ENCODE measurements at places on chromosomes 6 and 20.

DNA sequence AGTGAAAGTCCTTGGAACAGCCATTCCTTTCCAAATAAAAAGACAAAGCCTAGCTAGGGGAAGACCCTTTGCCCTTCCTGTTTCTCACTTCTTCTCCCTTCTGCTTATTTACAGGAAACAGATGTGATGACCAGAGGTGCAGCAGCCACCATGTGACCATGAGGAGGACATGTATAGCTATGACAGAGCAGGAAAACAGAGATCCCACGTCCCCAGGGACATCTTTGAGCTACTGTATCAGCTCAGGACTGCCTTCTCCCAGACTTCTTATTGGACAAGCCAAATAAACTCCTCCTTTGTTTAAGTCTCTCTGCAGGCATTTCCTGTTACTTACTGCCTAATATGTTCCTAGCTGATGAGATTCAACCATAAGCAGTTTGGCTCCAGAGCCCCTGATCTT, 133.1 kb upstream of the MLN start:
- DNase-seq = no peak

- no peak for DNase-seq
These were observed 36.7 kb downstream of the POU3F2 start for GRCh38 chr6:98871057-98871456.

DNA sequence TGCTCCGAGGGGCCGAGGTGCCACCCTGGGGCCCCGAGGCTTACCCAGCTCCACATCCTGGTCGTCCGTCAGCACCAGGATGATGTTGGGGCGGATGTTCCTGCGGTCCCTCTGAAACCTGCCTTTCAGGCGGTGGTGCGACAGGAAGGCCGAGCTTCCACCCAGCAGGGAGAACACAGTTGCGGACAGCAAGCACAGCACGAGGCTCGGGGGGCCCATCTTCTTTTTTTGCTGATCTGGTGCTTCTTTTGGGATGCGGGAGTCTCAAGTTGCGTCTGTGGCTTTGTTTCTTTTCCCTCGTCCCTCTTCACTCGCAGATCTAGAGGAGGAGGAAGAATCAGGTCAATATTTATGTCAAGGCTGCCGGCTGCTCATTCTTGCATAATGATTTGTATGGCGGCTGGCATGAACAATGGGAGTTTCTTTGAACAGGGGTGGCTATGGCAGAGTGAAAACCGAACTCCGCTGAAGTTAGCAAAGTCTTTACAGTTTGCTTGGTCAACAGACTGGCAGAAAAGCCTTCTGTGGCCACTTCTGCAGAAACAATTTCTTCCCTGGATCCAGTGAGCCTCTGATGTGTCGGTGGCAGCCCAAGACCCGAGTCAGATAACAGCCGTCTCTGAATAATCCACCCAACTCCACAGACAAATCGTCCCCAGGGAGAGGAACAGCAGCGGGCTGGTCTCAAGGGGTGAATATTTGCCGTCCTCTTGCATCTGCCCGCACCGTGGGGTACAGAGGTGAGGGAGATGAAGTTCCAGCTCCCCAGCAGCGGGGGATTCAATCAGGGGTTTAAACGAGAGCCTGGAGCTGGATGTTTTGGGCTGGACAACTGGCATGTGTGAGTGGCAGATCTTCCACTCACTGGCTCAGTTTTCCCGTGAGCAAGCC, 27.9 kb downstream of the SULF2 start:
- DNase-seq = no peak

- DNase-seq = no peak
These were observed 248.8 kb downstream of the CDH4 start for GRCh38 chr20:61500791-61501321.

DNA sequence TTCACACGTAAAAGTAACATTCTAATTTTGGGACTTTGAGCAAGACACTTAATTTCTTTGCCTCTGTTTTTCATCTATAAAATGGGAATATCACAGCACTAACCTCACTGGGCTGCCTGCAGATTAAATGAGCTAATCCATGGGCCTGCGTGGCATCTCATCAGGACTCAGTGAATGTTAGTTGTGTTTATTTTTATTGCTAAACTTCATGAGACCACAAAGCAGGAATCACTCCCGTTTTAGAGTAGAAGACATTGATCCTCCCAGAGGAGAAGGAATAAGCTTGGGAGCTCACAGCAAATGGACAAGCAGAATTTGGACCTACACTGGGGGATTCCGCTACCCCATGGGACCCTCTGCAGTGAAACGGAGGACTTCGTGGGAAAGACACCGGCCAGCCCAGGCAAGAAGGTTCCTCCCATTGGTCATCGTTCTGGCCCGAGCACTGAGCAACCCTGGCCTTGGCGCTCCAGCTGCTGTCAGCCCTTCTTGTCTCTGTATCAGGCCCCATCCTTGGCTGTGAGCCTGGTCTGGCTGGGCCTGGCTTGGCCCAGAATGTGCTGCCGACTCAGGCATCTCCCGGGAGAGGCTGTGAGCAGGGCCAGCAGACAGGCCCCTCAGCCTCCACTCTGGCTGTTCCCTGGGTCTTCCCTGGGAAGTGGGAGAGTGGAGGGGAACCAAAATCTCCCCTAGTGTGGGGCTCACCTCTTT, 79.8 kb downstream of the NFATC2 start:
- no peak for DNase-seq

DNA sequence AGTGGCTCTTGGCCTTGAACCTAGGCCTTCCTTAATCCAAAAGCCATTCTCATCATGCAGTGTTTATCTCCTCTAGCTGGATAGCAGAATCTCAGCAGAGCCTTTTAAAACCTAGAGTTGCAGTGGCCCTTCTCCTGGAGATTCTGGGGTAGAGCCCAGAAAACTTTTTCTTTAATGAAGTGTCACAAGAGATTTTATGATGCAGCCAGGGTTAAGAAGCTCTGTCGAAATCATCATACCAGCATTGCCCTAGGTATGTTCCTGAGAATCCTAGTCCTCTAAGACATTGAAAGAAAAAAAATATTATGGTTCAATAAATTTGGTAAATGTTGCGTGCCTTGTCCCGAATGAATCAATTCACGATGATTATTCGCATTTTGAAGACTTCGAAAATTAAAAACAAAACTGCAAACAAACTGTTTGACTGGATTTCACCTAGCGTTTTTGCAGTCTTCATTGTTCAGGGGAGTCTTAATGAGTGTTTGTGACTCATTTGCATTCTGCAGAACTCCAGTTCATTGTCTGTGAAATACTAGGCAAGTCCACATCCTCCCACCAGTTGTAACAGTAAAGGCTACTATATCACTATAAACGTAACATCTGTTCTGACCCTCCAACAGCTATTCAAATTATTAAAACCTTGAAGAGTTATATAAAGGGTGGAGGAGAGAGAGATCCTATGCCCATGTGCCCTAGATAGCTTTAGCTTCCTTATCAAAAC, 198.6 kb downstream of the UST start:
- DNase-seq = no peak

GRCh38 chr6:22147921-22148776, 148.7 kb downstream of the PRL start:
- DNase-seq = no peak

GRCh38 chr20:2845607-2846006, 5.1 kb downstream of the VPS16 start:
- DNase-seq = no peak

DNA sequence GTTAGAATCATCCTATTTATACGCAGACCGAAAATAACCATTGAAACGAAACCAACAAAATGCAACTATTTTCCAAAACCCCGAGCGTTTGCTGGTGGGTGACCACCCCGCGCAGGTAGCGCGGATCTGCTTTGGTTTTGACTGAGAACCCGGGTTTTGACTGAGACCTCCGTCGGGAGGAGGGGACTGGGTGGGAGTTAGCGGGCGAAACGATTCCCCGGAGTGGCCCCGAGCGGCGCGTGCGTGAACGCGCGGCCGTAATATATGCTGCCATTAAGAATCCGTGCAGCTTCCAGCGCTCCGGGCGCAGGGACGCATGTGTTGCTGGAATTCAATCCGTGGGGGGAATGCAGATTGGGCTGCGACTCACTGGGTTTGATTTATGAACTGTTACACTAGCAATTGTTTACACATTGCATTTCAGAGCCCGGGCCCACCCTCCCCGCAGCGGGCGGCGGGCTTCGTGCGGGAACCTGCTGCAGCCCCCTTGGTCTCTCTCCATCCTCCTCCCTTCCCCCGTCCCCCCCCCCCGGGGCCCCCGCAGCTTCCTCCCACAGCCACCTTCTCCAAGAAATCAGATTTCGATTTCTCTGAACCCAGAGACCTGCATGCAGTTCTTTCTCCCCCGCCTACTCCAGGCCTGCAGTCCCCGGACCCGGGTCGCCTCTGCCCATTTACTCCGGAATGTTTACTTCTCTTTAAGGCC, 9.9 kb downstream of the NRN1 start:
- no peak for DNase-seq

- no peak for DNase-seq
These were observed 129.4 kb upstream of the NAA20 start for GRCh38 chr20:19887556-19888268.

DNA sequence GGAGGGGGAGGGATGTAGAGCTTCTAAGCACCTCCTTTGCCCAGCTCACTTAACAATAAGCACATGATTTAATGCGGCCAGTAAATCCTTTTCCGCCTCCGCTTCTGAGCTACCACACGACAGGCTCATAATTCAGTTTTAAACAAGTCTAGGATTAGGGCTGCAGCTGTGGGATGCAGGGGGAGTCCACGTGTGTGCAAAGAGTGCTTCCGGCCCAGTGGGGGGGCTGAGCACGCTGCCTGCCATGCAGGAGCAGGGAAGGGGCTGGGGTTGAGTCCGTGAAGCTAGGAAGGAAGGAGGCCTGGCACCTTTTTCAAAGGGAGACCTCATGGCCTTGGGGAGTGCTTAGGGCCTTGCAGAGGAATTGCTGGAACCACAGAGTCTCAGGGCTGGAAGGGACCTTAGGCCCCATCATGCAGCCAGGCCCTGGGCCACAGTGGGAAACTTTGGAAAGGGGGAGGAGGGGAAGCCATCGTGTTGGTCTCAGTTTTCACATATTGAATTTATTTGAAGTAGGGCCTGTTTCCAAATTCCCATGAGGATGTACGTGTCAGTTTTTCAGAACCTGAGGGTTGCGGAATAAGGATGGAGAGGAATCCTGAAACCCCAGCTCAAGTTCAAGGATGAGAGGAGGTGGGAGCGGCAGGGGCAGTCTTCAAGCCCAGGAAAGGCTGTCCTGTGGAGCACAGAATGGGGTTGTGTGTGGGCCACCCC, 96.1 kb downstream of the VEGFA start:
- DNase-seq = no peak

GRCh38 chr6:1767481-1768246, 157.9 kb downstream of the FOXC1 start:
- DNase-seq = no peak

Data from HL-60 (cell line).